ENCODE measurements at places on chromosomes 5 and 9.

DNA sequence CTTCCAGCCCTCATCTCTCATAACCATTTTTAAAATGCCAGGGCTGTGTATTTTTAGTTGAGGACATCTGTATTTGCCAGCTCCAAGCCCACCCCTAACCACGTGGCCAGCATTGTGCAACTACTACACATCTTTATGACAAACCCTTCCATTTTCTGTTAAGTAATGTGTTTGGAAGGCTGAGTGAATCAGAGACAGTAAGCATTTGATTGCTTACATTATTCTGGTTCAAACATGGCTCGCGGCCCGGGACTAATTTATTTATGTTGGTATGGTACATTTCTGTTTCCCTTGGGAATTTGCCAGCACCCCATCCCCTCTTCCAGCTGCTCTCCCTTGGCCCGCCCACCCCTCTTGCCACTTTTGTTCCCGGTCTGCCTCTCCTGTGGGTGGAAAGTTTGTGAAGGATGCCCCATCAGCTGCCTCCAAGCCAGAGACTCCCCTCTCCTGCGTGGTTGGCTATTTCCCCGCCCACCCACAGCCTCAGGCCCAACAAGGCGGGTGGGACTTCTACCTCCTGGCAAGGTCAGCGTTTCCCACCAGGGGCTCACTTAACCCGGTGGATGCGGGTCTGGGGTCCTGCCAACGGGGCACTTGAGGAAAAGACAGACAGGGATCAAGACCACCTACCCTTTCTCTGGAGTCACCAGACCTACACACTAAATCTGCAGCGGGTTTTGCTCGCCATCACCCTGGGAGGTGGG lies 162.2 kb downstream of the HSD17B3 start:
- no peak for DNase-seq

- DNase-seq = no peak
Observed at GRCh38 chr5:141961466-141961865, 3.5 kb upstream of the PCDH12 start.

DNA sequence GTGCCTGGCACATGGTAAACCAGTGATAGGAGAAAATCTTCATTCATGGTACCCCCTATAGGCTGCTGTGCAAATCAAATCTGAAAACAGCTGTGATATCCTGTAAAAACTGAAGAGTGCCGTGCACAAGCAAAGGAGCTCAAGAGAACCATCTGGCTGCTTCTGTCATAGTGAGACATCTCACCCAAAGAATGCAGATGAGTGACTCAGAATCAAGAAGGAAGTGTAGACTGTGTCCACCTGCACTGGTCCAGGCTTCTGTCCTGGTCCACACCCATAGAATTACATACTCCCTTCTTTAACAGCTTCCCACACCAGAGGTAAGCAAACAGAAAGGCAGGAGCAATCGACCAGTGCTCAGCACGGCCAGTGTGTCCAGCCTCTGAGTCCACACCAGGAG lies 195.9 kb downstream of the ASTN2 start:
- DNase-seq = no peak

DNA sequence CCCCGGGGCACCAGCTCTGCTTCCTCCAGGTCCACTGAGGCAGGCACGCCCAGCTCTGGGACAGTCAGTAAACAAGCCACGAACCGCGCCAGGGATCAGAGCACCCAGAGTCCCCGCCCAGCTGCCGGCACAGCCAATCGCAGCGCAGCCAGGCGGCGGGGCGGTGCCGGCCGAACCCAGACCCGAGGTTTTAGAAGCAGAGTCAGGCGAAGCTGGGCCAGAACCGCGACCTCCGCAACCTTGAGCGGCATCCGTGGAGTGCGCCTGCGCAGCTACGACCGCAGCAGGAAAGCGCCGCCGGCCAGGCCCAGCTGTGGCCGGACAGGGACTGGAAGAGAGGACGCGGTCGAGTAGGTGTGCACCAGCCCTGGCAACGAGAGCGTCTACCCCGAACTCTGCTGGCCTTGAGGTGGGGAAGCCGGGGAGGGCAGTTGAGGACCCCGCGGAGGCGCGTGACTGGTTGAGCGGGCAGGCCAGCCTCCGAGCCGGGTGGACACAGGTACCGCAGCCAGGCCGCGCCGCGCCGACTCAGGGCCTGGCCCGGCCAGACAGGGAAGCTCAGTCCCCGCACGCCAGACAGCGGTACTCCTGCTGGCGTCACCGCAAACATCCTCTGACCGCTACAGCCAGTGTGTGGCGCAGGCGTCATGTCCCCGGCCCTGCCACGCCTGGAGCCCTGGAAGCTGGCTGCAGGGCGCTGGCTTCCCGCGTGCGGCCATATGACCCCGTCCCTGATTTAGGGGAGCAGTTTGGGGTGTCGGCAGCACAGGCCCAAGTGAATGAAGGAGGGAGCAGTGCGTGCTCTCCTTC lies at the start of gene CTSL:
Gene CTSL (plus strand): TSS at position 220 of the 810 bp plus-strand sequence. CDS start 1,485 bp downstream, outside the sequence.
- peak; percentile 9 for DNase-seq

DNA sequence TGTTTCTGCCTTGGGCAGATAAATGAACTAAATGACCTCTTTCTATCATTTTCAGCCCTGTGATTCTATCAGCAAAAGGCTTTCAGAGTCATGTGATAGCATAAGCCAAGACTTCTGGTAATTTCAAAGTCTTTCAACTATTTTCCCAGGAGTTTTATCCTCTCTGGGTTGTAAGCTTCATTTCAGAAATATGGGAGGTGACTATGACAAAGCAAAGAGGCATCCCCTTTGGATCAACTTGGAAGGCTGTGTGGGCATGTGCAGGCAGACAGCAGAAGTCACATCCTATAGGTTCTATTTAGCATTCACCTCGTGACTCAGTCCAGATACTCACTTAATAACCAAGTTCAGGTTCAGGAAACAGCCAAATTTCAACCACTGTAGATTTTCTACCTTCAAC lies 149.0 kb upstream of the FST start:
- no peak for DNase-seq

- DNase-seq = no peak
Observed at GRCh38 chr5:88741964-88742363, 141.0 kb downstream of the MEF2C start.

DNA sequence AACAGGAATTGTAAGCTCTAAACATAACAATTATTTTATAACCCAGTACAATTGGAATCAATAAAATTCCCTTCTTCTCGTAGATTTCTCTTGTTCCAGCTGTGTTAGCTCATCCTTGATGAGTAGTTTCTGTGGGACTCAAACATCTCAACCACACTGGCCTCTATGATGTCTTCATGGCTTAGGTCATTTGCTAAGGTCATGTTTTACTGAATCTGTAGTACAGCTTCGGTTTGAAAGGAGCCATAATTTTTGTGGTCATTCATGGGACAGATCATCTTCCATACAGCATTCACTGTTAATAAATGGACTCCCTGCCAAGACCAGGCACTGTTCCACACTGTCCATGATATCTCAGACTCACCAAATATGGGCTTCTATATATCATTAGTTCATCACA lies 369.0 kb upstream of the RFX3 start:
- no peak for DNase-seq

DNA sequence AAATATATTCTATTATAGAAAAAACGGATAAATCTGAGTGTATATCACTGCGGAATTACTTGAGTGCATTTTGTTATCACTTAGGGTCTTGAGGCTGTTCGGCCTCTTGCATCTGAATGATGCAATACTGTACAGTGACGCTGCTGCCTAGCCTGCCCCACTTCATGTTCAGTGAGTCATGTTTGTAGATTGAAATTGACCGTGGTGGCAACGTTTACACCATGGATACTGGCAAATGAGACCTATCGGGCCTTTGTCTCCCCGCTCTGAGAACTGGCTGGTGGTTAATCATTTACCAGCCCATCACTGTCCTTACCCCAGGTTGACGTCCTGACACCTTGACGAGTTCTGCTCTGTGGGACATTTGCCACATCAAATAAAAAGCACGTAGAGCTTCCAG lies 510.1 kb upstream of the ADAMTS16 start:
- no peak for DNase-seq

DNA sequence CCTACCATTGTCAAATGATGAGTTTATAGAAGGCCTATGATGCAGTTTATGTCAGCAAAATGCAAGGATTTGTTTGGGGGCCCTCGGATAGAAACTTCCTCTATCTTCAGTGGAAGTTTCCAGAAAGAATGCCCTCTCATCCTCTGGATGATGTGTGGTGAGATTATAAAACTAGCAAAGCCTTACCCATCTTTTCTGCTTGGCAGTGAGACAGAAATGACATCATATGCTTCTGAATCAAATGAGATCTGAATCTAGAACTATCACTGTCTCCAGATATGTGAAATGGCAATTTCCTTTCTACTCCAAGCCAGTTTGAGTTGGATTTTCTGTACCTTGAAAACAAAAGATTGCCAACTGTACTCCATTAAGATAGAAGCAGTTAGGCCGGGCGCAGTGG lies 60.4 kb upstream of the CKMT2 start:
- no peak for DNase-seq

GRCh38 chr5:54311176-54311677 lies 854 bp upstream of the ARL15 start:
- DNase-seq = no peak

DNA sequence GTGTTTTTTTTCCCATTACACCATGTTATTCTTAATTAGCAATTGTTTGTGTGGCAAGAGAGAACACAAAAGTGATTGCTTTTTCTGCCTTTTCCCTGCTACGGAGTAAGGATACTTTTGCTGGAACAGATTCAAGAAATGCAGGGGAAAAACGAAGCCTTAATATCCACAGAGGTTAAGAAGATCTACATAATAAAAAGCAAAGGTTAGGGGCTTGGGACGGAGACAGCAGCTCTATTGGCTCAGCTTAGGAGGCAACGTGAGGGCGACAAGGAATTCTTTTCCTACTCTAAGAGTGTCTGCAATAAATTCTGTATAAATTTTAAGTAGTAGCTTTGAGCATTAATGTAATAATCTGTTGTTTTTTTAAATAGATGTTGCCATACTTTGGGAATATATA lies 693.3 kb downstream of the DTWD2 start:
- no peak for DNase-seq

- DNase-seq = no peak
Observed at GRCh38 chr5:112004867-112005622, 248.1 kb upstream of the NREP start.

DNA sequence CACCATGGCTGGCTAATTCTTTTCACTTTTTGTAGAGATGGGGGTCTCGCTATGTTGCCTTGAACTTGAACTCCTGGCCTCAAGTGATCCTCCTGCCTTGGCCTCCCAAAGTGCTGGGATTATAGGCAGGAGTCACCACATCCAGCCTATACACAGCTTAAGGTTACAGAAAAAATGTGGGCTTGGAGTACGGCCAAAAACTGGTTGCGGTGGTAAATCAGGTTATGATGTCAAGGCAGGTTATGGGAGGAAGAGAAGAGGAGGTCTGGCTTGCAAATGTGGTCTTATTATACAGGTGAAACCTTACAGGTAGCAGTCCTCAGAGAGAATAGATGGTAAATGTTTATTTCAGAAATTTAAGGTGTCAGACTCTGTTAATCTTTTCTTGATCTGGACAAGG lies 30.7 kb upstream of the SYK start:
- no peak for DNase-seq

- peak; percentile 50 for DNase-seq
Observed at GRCh38 chr5:95870105-95870672, 47.7 kb upstream of the GLRX start.

DNA sequence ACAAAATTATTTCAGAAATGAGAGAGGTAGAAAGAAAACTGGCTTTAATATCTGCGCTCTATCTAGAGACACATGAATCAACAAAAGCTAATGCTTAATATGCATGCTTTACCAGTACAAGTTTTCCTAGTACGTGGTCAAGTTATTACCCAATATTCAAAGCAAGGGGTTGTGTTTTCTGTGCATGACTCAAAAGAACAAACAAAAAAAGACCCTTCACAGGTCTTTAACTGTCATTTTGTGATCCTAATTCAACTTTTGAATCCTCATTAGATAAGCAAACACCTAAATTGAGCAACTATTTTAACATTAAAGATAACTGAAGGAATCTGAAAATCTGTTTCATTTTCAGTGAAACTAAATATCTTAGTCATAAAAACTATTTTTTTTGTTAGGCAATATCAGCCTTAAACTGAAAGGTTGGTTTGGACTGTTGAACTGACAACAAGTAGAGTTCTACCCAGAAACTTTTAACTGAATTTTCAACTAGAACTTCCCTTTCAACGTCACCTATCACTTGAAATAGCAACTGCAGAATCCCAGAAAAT lies 12.5 kb downstream of the ST8SIA4 start:
- DNase-seq = no peak

DNA sequence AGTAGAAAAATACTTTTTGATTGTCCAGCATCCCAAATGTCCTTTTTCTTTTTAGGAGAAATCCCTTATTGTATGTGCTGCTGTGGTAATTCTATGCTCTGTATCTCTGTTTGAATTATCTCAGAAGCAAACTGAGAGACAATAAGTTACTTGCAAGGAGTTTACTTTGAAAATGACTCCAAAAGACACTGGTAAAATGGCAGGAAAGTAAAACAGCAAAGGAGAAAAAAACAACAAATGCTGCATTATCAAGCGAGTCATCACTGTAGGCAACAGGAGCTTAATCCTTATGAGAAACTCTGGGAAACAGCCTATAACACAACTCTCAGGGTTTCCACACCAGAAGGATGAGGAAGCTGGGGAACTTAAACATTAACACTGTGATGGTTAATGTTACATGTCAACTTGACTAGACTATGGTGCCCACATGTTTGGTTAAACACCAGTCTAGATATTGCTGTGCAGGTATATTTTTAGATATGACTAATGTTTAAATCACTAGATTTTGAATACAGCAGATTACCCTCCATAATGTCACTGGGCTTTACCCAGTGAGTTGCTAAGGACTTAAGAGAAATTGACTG lies 92.6 kb upstream of the GAS1 start:
- no peak for DNase-seq

DNA sequence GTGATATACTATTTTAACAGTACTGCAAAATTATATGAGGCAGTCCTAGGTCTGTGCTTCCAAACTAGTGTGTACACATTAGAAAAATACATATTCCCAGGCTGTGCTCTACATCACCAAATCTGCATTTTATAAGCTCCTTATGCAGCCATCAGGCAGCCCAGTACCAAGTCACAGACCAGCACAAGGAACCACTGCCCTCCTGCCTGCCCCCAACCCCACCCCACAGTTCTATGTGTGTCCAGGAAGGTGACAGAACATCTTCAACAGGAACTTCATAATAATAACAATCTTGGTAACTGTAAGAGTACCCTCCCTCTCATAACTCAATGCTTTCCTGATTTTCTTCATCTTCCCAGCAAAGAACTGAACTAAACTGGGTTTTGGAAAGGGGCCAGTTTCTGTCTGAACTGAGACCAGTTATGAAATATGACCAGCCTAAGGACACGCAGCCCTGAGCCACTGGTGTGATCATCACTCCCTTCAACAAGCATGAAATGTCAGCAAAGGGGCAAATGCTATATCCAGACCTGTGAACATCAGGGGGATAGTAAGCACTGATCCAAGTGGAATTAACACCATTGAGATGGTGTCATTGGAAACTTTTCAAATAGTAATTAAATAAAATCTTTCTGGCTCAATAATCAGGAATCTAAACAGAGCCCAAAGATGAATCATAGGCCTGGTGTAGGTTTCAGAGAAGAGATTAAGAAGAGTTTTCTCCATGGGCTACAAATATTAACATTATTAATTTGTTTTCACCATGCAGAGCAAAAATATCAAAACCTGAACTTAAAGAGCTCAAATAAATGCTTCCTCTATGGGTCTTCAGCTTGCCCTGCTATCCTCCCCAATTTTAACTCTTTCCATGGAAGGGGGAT lies 82.1 kb downstream of the DPYSL3 start:
- DNase-seq = no peak

- no peak for DNase-seq
Observed at GRCh38 chr5:88813805-88814575, 69.0 kb downstream of the MEF2C start.

GRCh38 chr9:132000659-132001058 lies 79.0 kb downstream of the MED27 start:
- no peak for DNase-seq

All from stimulated activated CD4-positive, alpha-beta T cell treated with anti-CD3 and anti-CD28 coated beads, TNF-alpha, amount 100 ng/mL, for 24 hours (primary cell).